Testis (tissue), 5 donors: ENCODE measurements at places on chromosomes 16 and 17. TPM values are rescaled to one million over a fixed set of nuclear protein-coding genes. Genes with fewer than 3 reads are reported as not detected.
A peak's percentile ranks its signal among the peaks of the same experiment; 100 is the strongest.

- H3K4me1 ChIP-seq = peaks cover 31% of the 10 kb centered on the region
- no peaks in the 10 kb centered on the region for H3K36me3 ChIP-seq
- DNase-seq = no peak
- no peaks in the 10 kb centered on the region for H3K27me3 ChIP-seq
- H3K27ac ChIP-seq = no peak overlapping the region
- H3K4me3 ChIP-seq = no peak overlapping the region
Observed at GRCh38 chr17:21215935-21216334, 2.0 kb upstream of the TMEM11 start.

Gene ZSCAN10
- polyA plus RNA-seq = 0.91 TPM

DNA sequence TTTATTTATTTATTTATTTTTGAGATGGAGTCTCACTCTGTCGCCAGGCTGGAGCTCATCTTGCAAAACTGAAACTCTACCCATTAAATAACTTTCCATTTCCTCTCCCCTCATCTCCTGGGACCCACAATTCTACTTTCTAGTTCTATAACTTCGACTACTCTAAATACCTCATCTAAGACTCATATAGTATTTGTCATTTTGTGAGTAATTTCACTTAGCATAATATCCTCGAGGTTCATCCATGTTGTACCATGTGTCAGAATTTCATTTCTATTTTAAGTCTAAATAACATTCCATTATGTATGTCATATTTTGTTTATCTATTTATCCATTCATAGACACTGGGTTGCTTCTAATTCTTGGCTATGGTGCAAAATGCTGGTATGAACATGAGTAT, 5.1 kb upstream of the NT5M start:
- H3K36me3 ChIP-seq = no peaks in the 10 kb centered on the region
- no peaks in the 10 kb centered on the region for H3K4me1 ChIP-seq
- H3K27me3 ChIP-seq = no peaks in the 10 kb centered on the region
- no peak overlapping the region for H3K4me3 ChIP-seq

Gene SPAG9
- 159 TPM for polyA plus RNA-seq

DNA sequence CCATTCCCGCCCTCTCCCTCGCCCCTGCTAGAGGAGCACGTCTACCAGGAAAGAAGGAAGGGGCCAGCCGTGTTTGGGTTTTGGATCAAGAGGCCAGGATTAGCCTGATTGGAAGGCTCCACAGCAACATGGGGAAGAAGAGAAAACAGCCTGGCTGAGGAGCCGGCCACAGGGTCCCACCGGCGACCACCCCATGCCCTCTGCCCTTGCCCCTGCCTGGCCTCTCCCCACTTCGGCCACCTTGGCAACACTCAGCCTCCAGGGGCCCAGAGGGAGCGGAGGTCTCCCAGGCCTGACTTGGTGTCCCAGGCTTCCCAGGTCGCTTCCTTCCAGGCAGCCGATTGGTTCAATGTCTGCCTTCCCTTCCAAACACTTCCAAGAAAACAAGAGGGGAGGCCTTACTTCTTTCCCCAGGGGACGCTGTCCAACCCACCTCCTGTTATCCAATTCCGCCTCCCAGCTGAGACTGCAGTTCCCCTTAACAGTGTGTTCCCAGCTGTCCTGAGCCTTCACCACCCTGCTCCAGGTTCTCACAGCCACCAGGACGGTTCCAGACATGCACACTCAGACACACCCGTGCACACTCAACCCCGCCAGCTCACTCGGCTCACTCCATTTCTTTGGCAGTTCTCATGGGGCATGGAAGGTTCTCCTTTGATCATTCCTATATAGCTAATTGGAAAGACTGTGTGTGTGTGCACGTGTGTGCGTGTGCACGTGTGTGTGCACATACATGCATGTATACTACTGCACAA, 65.4 kb downstream of the RBFOX3 start:
- DNase-seq = no peak
- H3K4me1 ChIP-seq = no peaks in the 10 kb centered on the region
- no peak overlapping the region for H3K4me3 ChIP-seq
- no peaks in the 10 kb centered on the region for H3K36me3 ChIP-seq

DNA sequence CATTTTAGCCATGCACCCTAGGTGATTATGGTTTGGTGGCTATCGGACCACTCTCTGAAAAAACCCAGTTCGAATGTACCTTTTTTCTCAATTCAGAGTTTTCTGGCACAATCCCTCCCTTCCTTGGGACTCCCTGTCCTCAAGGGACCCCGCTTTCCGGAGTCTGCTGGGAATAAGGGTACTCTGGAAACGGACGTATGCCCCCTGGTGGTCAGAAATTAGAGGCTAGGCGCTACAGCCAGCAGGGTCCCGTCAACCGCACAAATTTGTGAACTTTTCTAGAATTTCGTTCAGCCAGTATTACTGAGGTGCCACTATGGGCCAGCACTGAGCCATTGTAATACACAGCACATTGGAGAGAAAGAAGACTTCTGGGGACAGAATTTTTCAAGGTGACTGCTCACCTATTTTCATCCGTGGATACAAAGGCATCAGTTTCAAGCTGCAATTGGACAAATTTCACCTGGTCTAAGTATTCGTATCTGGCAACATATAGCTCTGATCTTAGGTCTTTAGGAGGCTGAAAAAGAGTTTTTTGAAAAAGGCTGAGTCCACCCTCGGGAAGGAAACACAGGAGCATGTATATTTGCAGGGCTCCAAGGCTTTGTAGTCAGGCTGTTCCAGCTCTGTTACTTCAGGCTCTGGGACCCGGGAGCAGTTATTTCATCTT, 27.1 kb upstream of the CRYBA1 start:
- no peaks in the 10 kb centered on the region for H3K36me3 ChIP-seq
- H3K4me1 ChIP-seq = peaks cover 5% of the 10 kb centered on the region
- no peaks in the 10 kb centered on the region for H3K27me3 ChIP-seq

GRCh38 chr17:49567104-49567521, 8.6 kb upstream of the NXPH3 start:
- H3K27me3 ChIP-seq = no peaks in the 10 kb centered on the region
- peaks cover 35% of the 10 kb centered on the region for H3K4me1 ChIP-seq
- peak overlapping the region; percentile 84 for H3K27ac ChIP-seq

DNA sequence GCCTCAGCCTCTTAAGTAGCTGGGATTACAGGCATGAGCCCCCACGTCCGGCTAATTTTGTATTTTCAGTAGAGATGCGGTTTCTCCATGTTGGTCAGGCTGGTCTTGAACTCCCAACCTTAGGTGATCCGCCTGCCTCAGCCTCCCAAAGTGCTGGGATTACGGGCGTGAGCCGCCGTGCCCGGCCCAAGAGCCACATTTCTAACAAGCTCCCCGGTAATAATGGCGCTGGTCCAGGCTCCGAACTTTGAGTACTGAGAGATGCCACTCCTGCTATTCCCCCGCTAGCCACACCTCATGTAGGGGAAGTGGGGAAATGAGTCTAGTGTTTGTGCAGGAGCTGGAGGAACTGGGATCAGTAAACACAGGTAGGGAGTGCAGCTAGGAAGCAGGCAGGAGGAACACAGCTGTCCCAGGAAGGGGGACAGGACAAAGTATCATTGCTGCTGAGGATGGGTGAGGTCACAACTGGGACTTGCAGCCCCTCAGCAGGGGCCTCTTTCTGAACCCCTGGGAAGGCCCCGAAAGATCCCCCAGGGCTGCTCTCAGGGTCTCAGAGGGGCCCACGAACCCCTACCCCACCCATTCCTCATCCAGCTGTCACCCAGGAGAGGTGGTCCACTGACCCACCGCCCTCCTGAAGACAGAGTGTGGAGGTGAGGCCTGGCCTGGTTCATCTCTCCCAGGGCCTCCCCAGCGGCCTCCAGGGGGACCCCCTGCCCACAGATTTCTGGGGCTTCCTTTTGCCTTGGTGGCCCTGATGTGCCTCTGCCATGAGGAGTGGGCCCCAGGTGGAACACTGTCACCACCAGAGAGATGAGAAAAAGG, 3.7 kb upstream of the KREMEN2 start:
- H3K36me3 ChIP-seq = no peaks in the 10 kb centered on the region
- peaks cover 19% of the 10 kb centered on the region for H3K4me1 ChIP-seq
- DNase-seq = no peak
- no peaks in the 10 kb centered on the region for H3K27me3 ChIP-seq

Gene NDEL1
- polyA plus RNA-seq = 51.2 TPM

DNA sequence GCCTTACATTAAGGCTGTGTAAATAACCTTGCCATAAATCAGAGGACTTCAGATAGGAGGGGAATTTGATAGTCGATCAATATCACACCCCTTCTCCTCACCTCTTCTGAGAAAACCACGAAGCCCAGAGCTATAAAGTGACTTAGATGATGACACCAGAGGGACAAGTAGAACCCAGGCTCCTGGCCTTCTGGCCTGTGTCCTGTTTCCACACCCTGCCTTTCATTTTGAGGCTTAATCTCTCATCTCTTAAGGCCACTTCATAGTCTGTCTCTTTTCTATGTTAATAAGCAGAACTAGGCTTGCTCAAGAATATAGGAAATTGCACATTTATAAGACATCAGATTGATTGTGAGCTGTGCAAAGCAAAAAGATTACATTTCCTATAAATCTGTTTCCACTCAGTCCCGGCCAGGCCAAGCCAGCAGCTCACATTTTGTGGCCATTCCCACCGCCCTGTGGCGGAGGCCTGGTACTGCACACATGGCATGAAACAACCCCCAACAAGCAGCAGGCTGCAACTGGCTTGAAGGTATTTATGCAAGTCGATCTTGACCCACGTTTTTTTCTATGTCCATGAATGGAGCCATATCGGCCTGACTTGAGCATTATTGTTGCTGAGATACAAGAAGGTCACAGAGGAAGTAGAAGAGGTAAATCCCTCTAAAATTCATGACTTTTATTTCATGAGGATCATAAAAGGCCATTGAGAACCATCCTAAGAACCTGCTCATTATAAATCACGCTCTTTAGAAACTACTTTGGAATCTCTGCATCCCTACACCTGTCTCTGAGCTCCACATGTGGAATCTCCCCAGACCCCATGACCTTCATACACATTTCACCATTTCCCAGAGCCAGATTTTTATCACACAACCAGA, 93.7 kb downstream of the PMP22 start:
- no peaks in the 10 kb centered on the region for H3K36me3 ChIP-seq
- no peaks in the 10 kb centered on the region for H3K27me3 ChIP-seq
- H3K4me1 ChIP-seq = no peaks in the 10 kb centered on the region
- no peak overlapping the region for H3K4me3 ChIP-seq
- DNase-seq = peak; percentile 63
- H3K27ac ChIP-seq = no peak overlapping the region

DNA sequence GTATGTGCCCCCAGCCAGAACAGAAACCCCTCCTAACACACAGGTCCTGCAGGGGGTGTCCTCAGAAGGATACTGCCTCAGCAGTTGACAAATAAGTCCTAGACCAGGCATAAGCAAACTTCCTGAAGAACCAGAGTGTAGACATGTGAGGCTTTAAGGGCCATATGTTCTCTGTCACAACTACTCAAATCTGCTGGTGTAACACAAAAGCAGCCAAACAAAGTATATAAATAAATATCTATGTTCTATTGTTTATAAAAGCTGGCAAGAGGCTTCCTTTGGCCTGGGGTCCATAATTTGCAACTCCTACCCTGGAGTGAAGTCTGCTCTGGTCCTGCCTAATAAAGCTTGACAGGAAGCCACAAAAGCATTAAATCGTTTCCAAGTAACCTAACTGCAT, 9.9 kb downstream of the FAM83G start:
- H3K4me3 ChIP-seq = no peak overlapping the region
- H3K27me3 ChIP-seq = no peaks in the 10 kb centered on the region
- no peak overlapping the region for H3K27ac ChIP-seq
